Cerebellum (tissue), 4 donors: ENCODE measurements at places on chromosomes 7 and 10.
A peak's percentile ranks its signal among the peaks of the same experiment; 100 is the strongest.

DNA sequence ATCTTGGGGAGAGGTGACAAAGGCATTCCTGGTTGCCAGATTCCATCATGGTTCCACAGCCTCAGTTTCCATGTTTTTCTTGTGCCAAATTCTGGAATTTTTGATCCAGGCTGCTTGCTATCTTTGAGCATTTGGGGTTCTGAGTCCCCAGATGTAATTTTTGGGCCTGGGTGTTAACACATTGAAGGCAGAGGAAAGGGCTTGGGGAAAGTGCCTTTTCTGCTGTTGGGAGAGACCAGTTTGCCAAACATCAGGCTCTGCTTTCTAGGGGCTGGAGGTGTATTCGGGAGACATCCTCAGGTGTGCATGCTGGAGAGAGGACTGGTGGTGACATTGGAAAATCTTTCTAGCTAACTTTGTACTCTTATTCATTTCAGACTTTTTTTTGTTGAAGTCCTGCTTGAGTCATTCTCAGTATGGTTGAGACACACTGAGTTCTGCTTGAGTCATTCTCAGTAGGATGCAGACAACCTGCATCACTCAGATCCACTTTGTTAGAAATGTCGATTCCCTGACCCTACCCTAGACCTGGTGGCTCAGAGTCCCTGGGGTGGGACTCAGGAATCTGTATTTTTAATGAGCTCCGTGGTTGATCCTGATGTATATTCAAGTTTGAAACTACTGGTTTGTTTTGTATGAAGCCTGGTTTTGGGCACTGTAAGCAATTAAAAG is 101.0 kb downstream of the LRMDA start:
- DNase-seq = no peak

DNA sequence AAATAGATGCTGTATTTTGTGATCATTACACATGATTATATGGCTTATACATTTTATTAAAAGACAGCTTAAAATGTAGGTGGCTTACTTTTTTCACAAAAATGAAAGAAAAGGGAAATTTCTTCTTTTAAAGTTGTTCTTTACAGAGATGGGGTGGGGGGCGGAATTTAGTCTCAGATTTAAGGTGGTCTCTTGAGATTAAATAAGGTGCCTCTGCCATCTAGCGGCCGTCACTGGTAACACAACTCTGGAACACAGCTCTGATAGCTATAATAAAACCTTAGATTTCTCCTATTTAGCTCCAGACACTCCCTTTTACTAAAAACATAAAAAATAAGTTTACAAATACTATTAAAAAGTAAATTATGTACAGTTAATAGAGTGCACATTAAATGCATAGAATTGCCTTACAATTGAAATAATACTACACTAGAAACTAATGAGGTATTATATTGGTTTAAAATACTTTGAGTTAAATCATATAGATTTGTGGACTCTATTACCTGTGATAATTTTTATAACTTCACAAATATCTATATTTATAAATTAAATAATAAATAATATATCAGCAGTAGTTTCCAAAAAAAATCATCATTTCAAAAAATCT is 210.9 kb downstream of the DGKB start:
- DNase-seq = peak; percentile 28

GRCh38 chr10:74543276-74543675 is 283.1 kb upstream of the KAT6B start:
- no peak for DNase-seq

DNA sequence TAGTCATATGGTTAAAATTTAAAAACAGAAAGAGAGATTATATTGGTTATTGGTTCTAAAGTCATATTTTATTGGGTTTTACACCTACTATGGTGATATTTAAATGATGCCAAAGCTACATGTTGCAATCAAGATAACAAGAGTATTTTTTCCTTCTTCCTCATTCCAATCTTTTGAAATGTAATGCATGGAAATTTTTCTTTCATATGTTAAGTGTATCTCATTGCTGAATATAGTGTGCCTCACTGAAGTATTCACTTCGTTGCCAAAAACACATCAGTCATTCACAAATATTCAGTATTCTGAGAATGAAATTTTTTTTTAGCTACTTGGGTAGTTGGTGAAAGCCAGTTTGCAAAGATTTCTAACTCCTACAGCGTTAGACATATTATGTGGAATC is 19.5 kb downstream of the HDAC9 start:
- no peak for DNase-seq

GRCh38 chr7:28531291-28531690 is 119.0 kb downstream of the CREB5 start:
- no peak for DNase-seq

DNA sequence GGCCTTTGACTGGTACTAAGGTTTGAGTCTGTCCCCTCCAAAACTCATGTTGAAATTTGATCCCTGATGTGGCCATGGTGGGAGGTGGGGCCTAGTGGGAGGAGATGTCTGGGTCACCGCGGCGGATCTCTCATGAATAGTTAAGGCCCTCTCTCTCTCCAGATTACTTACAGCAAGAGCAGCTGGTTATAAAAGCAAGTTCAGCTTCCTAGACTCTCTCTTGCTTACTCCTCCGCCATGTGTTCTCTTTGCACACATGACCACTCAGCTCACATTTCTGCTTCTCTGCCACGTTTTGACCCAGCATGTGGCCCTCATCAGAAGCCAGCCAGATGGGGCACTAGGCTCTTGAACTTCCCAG is 29.9 kb upstream of the ZMIZ1 start:
- no peak for DNase-seq

- DNase-seq = no peak
These were observed 992 bp upstream of the IGF2BP3 start for GRCh38 chr7:23471106-23471859.

- DNase-seq = no peak
These were observed 17.2 kb upstream of the MXI1 start for GRCh38 chr10:110190170-110190569.

DNA sequence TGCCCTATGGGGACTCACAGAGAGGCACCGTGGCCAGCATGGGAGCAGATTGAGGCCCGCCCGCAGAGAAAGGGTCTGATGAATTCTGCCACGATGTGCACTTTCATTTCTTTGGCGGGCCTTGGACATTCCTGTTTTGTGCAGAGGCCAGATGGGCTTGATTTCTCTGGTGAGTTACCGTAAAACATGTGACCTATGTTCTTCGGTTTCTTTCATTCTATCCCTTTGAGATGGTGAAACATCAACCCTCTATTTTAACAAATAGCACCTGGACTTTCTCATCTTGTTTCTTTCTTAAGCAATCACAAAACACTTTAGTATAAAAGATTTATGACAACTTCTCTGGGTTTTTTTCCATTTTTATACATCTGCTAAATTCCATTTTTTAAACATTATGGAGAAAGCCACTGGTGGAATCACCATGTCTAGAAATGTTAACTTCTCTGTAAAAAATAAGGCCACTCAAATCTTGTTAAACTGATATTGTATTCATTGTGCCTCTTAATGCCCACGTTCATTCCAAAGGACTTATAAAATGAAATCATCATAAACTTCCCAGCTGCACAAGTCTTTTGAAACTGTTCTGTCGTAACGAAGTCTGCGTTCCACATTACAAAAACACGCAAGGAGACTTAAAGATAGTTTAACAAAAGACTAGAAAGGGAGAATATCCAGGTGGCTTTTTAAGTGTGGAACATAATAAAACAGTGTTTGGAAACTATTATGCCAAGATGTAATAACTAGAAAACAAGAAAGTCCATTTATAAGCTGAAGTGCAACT is 21.4 kb upstream of the ODAD2 start:
- no peak for DNase-seq

DNA sequence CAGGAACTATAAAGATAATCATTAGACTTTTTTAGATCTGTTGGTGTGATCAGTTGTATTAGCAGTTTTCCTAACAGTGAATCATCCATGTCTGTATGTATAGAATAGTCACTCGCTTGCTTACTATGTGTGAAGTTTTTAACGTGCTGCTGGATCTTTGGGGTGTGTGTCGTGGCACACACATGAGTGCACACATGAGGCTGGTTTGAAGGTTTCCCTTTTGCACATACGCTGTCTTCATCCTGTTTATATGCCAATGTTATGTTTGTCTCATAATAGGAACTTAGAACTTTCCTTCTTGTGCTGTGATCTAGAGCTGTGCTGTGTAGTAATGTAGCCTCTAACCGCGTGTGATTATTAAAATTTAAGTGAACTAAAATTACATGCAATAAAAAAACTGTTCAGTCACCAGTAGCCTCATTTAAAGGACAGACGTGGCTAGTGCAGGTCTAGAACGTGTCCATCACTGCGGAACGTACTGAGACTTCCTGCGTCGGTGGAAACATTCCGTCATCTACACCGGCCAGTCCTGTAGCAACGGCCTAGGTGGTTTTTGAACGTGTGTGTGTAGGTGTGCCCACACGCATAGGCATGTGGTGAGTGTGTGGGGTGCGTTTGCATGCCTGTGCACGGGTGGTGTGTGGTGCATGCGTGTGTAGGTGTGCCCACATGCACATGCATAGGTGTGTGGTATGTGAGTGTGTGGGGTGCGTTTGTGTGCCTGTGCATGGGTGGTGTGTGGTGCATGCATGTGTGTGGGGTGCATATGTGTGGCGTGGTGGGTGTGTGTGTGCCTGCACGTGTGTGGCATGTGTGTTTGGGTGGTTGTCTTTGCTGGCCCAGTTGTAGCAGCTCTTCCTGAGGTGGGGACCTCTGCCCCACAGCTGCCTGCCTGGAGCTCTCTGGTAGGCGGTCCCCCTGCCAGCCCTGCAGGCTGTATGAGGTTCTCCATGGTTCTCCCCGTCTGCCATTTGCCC is 56.6 kb downstream of the INPP5A start:
- DNase-seq = no peak

DNA sequence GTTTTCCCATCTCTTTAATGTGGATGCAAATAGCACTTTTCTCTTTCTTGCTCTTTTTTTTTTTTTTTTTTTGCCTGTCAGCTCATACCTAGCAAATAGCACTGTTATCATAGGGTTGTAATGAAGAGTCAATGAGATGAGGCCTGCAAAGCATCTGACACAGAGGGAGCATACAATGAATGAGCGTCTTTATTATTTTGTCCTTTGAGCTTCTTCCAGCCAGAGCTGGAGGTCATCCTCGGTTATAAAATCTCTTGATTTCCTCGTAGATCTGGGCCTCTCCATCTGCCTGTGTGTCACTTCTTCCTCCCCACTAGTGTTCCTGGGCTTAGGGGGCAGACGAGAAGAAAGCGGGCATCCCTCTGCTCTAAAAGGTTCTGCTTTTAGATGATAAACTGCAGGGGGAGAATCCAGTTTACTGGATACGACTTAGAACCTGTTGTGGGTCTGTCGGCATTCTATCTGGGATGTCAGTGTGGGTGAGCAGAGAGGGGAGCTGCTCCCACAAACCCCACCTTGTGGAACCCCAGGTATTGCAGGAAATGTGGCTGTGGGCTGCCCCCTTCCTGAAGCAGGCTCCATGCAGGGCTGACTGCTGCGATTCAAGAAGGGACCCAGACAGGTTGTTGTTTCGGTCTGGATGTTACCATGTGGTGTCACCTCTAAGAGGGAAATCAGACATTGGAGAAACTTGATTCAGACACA is 135.8 kb upstream of the GPR26 start:
- no peak for DNase-seq

- no peak for DNase-seq
These were observed 14.2 kb upstream of the PRKAR1B start for GRCh38 chr7:741191-741671.

- no peak for DNase-seq
These were observed 37.8 kb upstream of the SHH start for GRCh38 chr7:155850001-155850436.

DNA sequence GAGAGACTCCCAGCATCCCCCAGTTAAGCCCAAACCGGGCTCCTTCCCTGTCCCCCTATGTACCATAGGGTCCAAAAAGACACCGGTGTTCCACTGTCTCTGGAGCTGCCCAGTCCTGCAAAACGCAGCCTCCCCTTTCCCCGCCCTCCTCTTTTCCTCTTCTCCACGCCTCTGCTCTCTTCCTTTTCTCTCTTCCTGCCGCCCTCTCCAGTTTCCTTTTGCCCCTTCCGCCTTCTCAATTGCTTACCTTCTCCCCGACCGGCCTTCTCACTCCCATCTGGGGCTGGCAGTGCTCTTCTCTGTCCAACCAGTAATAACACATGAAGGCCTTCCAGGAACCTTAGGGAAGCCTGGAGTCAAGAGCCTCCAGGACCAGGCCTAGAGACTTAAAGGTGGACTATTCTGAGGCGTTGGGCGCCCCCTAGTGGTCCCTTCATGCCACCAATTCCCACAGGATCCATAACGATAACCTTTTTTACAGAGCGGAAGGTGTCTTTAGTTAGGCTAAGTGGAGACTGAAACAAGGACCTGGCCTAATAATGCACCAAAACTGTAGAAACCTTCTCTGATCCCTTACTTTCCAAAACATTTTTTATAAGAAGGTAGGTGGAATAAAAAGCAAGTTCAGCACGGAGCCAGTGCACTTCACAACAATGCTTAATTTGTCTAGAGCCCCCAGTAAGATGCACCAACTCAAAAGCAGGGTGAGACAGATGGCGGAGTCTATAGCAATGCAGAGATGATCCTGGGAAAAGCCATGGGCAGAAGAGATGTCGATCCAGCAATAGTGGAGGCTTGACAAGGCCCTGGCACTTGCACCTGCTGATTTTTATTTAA is 27.2 kb upstream of the MSRB2 start:
- peak; percentile 53 for DNase-seq

DNA sequence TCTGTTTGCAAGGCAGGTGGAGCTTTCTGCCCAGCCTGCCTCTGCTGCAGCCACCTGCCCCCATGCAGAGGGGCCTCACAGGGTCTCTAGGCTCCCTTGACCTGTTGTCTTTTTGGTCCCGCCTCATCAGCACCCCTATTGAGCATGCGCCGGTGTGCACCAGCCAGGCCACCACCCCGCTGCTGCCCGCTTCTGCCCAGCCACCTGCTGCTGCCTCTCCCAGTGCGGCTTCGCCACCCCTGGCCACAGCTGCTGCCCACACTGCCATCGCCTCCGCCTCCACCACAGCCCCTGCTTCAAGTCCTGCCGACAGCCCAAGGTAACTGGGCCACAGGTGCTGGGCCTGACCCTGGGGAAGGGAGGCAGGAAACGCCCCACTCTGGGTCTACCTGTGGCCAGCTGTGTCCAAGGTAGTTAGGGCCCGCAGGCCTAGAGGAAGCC is 38.1 kb downstream of the LDB3 start:
- no peak for DNase-seq

- DNase-seq = no peak
These were observed 38.9 kb upstream of the AMPH start for GRCh38 chr7:38669965-38670520.

DNA sequence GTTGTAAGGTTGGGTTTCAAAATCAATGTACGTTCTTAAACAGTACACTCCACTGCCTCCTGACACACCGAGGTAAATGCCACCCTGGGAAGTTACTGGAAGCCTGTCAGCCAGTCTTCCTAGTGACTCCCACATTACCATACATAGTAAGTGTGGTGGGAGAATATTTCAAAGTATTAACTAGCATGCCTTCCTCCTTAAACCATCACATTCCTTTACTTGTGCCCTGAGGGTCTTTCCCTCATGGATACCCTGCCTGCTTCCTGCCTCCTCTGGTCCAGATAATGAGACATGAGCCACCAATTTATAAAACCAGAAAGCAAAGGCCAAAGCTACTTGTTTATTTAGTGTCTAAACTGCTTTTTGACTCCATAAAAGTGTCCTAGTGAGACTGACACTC is 23.3 kb upstream of the SORCS3 start:
- DNase-seq = no peak

GRCh38 chr10:108184114-108184513 is 1019.6 kb upstream of the SORCS1 start:
- DNase-seq = no peak
